NCI-H187 treated with DMSO at 0.1 percent for 48 hours (cell line): ENCODE measurements at places on chromosomes 2 and 18.

GRCh38 chr2:204175552-204176271, 239.1 kb downstream of the ICOS start:
- DNase-seq = no peak

- no peak for DNase-seq
Measured at GRCh38 chr18:11956371-11957308, 24.7 kb upstream of the IMPA2 start.

- DNase-seq = no peak
Measured at GRCh38 chr2:28751956-28752630, 463 bp downstream of the PPP1CB start.

DNA sequence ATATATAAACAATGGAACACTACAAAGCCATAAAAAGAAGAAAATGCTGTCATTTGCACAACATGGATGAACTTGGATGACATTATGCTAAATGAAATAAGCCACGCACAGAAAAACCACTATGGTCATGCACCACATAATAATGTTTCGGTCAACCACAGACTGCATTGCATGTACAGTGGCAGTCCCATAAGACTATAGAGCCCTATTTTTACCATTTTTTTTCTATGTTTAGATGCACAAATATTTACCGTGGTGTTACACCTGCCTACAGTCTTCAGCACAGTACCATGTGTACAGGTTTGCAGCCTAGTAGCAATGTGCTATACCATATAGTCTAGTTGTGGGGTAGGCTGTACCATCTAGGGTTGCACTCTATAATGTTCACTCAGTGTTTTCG, 476.1 kb downstream of the DLGAP1 start:
- no peak for DNase-seq

DNA sequence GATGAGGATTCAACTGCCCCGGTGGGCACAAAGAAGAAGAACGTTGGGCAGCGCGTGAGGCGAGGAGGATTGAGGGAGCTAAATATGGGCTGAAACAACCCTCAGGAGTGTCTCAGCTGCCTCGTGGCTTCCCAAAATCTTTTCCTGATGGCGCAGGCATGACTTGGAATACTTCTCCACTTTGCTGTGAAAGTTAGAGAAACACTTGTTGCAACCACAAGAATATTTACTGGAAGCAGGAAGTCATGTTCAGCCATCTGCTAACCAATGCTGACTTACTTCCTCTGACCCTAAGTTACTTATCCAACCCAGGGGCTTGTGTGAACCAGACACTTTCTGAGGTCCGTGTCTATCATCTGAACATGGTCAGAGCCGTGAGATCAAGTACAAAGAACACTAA, 148.8 kb downstream of the ARL4C start:
- no peak for DNase-seq

DNA sequence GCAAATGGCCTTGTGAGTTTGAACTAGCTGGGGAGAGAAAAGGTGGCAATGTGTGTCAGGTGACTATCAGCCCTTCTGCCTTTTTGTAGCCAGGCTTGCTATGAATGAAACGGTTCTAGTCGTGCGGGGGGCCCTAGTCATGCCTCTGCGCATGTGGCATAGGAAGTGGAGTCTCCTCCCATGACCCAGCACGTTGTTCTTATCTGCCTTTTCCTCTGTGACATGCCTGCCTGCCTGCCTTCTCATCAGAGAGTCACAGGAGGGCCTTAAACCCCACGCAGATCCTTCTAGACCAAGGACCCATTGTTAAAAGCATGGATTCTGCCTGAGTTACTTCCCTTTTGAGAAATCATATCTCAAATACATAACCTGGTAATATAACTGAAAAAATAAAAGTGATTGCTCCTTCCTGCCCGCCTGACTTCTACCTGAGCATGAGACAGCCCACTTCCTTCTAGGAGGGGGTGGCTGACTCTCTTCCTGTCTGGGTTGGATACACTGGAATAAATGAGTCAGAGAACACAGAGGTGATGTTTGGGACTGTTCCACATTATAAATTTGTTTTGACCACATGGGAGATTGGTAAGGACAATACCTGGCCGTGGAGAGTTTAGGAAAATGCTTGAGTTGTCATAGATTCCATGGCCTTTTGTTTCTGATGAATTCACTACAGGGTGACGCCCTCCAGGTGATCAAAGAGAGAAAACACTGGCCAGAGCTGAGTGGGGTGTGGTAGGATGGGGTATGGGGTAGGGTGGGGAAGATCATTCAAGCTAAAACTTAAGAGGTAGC, 49.8 kb downstream of the FBLN7 start:
- DNase-seq = no peak

DNA sequence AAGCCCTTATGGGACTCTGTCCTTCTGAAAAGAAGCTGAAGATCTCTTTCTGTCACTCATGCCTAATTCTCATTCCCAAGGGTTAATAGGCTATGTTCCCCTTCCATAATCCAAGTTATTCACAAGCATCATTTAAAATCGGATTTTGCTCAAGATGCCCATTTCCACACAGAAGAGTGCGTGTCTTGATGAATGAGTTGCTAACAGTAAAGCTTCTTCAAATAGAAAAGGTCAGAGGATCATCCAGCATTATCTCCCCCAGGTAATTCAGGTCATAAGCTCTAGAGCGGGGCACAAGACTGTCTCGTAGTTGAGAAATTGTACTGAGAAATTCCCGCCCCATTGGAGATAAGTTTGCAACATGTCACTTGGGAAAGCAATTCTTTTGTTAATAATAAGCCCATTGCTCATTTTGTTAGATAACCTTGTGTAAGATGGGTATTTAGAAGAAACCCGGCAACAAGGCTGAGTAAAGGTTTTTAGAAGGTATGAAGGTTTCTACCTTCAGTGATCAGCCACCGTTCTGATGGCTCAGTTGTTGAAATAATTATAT, 290.7 kb upstream of the EPAS1 start:
- no peak for DNase-seq

DNA sequence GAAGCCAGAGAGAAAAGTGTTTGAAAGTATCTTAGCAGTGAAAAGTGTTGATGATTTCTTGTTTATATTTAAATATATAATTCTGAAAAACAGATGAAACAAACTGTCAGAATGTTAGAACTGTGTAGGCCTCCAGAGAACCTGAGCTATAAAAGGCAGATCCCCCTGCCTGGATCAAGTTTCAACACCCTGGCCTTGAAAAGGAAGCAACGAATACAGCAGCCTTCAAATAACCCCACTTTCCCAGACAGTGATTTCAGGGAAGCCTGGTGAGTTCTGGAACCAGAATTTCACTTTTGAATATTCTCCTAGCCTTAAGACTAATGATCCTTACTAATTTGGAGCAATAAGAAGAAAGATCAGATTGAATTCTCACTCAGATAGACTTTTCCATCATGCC, 13.3 kb upstream of the TRIM43 start:
- no peak for DNase-seq

DNA sequence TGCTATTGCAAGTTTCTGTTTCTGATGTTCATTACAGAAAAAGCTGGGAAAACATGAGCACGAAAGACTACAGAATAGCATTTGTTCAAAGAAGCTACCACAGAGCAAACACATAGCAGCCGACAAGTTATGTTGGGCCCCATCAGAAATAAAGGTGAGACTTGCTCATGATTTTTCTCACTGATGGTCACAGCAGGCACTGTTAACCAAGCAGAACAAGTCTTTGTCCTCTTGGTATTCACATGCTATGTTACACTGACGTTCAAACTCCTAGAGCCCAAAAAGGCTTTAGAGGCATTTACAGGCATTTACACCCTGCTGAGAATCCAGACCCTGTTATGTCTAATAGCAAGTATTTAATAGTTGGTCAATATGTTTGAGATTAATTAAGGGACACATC, 235.0 kb upstream of the HNMT start:
- no peak for DNase-seq

DNA sequence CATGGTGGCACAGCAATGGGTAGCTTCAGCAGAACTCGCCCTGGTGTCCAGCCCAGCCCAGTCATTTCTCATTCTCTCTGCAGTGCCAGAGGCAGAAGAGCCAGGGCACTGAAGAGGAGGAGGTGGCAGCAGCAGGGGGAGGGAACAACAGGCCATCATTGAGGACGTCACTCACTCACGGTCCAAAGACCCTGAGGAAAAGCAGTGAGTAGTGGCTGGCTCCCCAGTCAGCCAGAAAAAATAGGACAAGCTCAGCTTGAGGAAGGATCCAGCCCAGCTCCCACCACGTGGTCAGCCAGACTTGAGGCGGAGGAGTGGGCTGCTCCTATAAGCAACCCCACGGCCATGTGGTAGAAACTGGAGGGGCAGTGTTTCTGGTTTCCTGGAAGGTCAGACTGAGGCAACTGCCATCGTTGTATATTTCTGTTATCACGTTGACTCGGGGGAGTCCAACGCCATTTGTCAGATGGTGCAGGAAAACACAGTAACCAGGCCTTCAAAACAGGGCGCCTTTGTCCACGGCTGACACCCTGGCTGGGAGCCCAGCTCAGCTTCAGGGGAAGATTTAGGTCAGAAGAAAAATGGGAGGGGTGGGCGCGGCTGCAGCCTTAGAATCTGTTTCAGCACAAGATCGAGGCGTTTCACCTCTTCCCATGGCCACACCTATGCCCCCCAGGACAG, 19.0 kb upstream of the TMEM247 start:
- DNase-seq = no peak

DNA sequence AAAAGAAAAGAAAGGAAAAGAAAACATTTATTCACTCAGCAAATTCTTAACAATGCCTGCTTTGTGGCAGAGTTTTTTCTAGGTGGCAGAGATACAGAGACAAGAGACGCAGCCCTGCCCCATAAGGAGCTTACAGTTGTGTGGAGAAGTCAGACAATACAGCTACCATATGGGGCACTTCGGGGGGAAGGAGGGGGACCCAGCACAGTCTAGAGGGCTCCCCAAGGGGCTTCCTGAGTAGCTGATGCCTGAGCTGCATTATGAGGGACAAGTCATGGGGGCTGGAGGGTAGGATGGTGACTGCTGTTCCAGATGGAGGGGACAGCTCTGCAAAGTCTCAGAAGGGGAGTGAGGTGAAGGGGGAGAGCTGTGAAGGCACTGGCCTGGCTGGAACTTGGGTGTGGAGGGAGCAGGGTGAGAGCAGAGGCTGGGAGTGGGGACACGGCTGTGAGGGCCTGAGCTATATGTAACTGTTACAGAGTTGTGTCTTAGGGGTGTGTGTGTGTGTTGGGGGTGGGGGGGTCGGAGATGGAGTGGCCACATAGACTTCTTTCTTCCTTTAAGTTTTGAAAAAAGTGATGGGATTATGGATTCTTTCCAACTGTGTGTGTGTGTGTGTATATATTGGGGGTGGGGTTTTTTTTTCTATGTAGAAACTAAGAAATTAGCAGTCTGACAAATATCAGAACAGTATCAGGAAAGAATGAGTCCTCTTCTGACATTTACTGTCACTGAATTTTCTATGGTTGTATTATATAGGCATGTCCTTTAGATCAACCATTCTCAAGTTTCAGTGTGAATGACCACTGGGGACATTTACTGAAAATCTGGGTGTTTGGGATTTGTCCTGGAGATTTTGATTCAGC, 66.0 kb upstream of the HAAO start:
- no peak for DNase-seq

DNA sequence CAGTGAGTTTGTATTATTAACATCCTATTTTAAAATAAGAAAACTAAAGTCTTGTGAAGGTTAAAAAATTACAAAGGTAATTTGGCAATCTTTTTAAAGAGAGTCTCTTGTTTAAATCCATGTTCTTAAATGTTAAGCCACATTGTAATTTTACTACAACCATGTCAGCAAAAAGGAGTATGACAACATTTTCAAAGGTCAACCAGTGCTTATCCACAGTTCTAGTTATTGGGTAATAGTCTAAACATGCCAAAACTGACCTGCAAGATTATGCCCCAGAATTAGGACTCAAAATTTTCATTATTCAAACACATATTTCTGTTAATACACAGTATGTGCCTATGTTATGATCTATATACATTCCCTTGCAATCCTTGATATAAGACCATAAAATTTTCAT, 1312.6 kb upstream of the CHAC2 start:
- no peak for DNase-seq

DNA sequence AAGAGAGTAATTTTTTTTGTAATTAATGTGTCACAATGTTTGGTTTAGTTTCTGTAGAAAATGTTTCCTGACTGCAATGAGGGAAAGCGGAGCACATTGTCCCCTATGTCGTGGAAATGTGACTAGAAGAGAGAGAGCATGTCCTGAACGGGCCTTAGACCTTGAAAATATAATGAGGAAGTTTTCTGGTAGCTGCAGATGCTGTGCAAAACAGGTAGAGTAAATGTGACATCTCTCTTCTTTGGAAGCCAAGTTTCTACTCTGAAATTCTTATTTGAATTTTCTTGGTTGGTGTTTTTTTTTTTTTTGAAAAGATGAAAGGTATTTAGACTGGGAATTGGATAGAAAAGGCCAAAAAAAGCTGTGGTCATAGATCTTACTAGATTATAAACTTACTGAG, 20.0 kb downstream of the RNF138 start:
- DNase-seq = no peak

DNA sequence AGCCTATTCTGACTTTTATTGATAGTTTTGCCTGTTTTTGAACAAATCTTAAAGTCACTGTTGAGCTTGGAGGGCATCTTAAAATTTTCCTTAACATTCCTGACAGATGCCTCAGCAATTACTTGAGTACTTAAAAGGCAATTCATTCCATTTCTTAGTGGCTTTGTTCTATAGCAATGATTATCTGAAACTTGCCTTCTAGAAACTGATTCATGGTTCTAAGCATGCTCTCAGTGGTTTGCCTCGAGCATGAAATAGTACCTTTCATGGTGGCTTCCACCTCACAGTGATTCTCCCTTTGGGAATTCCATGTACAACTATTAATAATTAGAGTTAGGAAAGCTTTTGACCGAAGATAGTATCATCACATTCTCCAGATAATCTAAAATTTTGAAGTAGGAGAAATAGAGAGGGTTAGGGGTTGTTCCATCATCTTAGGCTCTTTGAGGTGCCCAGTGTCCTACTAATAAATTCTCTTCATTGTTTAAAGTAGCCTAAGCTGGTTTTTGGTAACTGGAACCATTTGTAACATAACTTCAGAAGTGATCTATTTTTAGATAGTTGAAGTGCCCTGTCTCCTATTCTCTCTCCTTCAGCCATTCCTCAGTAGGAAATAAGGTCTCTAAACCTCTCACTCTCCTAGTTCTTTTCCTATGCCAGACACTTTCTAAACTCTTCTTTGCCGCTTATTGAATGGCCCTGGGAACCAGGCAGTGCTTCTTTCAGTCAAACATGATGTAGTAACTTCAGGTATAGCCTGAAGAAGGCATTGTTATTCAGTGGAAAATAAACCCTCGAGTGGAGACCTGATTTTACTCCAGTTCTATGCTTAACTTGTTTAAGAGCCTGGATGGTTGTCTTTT, 156.1 kb downstream of the HAUS1 start:
- no peak for DNase-seq

DNA sequence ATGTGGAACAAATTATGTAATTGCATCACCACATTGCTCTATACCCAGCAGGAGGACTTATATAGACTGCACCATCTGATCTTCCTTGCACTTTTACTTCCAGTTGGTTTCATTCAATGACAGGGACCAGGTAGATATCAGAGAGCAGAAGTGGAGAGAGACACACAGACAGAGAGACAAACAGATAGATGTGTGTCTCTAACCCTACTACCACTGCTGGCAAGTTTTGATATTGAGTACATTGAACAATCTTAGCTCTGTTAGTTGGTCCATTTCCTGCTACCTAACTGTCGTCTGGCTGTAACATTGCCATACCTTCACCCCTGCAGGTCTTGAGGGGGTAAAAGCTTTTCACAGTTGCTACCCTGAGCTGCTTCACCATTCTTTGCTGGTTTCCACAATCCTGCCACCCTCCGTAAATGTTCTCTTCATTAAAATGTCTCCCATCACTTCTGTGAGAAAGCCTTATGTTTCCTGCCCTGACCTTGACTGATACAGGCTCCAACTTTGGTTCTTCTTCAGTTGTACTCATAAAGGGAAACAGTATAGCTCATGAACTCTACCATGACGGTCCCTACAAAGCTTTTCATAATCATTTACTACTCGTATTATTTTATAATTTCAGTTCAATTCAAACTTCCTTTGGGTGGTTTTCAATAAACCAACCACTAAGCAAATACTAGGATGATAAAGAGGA, 62.3 kb upstream of the ITGA4 start:
- DNase-seq = no peak
